ENCODE measurements at places on chromosomes 5 and 9.

GRCh38 chr5:160171666-160172065 lies 52.4 kb upstream of the PWWP2A start:
- DNase-seq: no peak

- no peak for DNase-seq
Observed at GRCh38 chr9:115364991-115365390, 247.0 kb upstream of the TNC start.

GRCh38 chr5:29213475-29213874 lies 1980.0 kb upstream of the CDH6 start:
- no peak for DNase-seq

DNA sequence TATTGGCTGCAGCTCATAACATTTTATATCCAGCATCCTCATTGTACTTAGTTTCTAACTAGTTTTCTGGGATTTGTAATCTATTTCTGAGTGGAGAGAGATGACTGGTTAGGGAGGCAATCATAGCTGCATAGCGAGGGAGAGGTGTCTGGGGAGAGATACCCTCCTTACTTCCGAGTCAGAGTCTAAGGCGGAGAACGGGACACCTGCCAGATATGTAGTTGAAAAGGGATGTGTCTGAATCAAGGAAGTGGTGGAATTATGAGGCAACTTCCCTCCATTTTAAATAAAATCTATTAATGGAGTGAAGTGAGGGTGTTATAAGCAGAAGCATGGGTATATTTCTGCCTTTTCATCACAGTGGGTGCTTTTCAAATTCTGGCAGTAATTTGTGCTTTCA lies 126.5 kb downstream of the MAST4 start:
- DNase-seq: no peak

DNA sequence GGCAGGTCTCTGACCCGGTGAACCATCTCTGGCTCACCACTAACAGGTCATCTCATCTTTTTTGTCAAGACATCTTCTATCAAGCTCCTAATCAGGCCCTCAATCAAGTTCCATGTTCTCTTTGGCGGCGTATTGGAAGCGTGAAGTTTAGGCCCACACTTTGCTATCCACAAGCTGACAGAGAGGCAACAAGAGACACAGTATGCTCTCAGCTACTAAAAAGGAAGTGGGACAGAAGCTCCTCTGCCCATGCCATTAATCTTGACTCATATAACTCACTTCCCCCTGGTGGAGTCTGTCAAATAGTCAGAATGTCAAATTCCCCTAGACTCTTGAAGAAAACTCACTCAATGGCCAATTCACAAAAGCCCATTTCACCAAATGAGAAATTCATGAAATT lies 77.6 kb upstream of the TMC1 start:
- DNase-seq: no peak

GRCh38 chr9:89842267-89842768 lies 237.5 kb downstream of the GADD45G start:
- DNase-seq: no peak

DNA sequence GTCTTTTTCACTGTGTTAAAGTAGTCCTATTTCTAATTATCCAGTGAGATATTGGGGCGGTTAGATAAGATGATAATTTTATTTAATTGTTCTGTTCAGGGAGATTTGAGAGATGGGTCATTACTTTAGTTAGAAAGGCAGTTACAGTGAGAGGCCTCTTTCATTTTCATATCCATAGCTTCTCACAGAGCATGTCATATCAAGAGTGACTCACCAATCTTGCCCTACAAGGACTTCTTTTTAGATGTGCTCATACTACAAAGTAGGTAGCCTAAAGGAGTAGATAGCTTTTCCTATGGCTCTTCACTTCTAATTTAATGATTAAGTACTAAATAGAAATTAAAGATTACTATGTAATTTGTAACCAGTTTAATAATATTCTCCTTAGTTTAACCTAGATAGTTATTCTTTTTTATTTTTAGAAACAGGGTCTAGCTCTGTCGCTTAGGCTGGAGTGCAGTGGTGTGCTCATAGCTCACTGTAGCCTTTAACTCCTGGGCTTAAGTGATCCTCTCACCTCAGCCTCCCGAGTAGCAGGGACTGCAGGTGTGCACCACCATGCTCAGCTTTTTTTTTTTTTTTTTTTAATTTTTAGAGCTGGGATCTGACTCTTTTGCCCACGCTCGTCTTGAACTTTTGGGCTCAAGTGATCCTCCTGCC lies 71.0 kb downstream of the FER start:
- no peak for DNase-seq

GRCh38 chr5:74586856-74587255 lies 53.7 kb downstream of the ENC1 start:
- no peak for DNase-seq

GRCh38 chr5:120454094-120454798 lies 9.9 kb upstream of the PRR16 start:
- DNase-seq: no peak

DNA sequence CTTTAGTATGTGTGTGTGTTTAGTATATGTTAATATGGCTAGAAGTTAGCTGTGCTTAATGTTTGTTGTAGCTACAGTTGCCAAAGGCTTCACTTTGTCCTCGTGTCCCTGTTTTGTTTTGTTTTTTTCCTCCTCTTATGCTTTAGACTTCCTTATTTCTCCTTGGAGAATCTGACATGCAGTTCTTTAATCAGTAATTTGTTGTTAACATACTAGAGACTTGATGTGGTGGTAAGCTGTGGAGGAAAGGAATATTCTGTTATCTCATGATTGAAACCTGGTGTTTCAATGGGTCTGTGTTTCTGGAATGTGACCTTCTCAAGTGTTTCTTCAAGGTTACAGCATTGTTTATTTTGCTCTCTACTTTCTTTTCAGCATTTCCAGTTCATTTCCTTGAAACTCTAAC lies 515.6 kb upstream of the ST8SIA4 start:
- DNase-seq: no peak

DNA sequence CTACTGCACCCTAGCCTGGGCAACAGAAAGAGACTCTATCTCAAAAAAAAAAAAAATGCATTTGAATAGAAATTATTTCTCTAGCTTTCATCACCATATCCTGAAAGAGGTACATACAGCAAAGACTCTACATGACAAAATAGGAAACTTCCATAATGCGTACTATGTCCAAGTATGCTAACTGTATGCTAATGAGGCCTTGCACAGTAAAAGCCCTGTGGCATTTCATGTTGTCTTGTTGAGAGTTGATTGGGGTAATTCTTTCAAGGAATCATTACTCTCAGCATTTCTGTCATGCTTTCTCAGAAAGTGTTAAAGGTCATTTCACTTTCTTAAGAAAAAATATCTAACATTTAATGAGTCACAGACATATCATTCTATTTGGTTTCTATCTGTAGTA lies 393.4 kb downstream of the CTNND2 start:
- DNase-seq: no peak

GRCh38 chr9:72527801-72528195 lies 6.4 kb downstream of the TMC1 start:
- DNase-seq: no peak

GRCh38 chr5:31124026-31124425 lies 69.5 kb upstream of the CDH6 start:
- DNase-seq: no peak

DNA sequence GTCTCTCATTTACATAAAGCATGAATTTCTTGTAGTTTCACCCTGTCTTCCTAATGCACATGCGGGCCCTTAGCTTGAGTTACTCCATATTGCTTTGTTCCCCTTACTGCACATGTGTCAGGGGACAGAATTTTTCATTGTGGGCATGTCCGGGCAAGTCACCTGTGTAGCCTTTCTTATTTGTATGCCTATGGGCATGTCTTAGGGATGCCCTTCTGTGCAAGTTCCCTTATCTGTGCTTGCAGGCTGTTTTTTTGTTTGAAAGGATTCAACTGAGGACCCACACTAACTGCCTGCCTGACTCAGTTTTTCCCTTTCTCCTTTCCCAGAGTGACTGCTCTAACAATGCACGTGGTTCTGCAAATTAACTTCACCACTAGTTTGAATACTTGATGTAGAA lies 161.7 kb downstream of the YTHDC2 start:
- no peak for DNase-seq

GRCh38 chr5:22596404-22596970 lies 256.7 kb downstream of the CDH12 start:
- DNase-seq: no peak

DNA sequence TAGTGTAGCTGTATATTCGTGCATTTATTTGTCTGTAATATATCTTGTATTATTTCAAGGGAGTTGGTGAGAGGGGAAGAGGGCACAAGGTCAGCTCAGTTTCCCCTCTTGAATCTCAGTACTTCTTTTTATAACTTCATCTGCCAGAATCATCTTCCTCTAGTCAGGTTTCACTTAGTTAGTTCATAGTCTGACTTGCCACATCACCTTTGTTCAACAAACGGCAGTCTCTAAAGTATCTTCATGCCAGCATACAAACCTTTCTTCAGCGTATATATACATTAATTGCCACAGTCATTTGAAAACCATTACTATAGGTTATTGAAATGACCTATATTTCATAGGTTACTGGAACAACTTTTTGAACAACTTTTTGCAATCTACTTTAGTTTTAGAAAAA lies 1.6 kb downstream of the ECM2 start:
- no peak for DNase-seq

DNA sequence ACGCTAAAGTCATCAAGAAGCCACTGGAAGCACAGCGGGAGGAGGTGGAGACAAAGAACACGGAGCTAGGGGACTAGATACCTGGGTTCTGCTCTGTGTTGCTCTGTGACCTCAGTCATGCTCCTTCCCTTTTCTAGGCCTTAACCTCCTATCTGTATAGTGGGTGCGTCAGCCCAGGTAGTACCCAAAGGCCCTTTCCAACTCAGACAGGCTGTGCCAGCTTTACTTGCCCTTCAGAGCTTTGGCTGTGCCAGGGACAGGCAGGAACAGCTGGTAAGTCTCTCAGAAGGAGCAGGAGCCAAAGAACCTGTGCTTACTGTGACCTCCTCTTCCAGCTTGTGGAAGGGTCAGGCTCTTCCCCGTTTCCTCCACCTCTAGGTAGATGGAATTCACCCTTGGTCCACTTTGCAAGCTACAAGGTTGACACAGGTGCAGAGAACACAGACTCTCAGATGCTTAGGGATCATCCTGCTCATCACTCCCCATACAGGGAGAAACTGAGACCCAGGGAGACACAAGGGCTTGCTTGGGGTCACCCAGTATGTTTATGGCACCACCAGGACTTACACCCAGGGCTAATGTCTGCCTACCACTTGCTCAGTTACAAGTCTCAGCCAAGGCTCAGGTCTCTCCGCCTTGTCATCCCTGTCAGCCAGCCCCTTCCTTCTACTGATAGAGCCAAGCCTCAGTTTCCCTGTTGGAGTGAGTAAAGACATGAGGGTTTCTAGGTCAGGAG lies 1.7 kb downstream of the CCDC69 start:
- DNase-seq: no peak

DNA sequence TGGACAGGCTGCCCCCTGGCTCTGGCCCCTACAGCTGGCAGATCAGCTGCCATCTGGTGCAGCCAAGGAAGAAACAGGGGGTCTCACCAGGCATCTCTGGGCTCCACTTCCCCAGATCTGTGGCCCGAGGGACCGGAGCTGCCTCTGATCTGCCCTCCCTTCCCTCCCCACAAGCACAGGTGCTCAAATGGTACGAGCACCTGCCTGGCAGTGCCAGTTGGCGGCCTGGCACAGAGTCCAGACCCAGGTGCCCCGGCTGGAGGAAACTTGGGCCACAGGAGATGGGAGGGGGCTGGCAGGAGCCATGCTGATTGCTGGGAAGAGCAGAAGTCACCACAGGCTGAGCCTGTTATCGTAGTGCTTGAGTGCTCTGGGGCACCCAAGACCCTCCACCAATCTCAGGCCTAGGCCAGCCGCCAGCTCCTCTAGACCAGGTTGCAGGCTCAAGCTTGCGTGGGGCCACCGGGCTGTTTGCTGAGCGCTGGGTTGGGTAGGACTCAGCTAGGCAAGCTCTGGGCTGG lies 5.0 kb upstream of the CAMK2A start:
- no peak for DNase-seq

DNA sequence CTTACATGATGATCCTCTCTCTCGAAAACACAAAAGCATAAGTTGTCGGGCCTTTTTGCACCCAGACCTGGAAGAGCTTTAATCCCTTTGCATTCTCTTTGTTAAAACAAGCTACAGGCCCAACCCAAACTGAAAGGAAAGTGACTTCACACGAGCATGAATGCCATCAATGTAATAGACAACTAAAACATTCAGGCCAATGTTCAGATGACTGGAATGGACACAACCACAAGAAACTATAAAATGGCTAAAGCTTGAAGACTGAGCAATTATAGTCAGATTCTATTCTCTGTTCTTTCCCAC lies 45.5 kb downstream of the RFX3 start:
- no peak for DNase-seq

DNA sequence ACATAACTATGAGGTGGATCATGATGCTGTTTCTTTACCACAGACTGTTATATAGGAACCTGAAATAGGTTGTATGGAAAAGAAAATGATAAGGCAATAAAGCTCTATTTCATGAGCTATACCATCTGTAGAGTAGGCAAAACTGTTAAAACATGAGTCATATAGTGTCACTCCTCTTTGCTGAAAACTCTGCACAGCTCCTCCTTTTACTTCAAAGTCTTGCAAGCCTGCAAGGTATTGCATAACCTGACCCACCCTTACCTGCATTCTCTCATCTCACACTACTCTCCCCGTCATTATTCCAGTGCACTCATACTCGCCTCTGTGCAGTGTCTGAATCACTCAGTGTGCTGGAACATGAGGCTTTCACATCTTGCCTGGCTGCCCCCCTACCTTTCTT lies 790.1 kb downstream of the EFNA5 start:
- DNase-seq: no peak

DNA sequence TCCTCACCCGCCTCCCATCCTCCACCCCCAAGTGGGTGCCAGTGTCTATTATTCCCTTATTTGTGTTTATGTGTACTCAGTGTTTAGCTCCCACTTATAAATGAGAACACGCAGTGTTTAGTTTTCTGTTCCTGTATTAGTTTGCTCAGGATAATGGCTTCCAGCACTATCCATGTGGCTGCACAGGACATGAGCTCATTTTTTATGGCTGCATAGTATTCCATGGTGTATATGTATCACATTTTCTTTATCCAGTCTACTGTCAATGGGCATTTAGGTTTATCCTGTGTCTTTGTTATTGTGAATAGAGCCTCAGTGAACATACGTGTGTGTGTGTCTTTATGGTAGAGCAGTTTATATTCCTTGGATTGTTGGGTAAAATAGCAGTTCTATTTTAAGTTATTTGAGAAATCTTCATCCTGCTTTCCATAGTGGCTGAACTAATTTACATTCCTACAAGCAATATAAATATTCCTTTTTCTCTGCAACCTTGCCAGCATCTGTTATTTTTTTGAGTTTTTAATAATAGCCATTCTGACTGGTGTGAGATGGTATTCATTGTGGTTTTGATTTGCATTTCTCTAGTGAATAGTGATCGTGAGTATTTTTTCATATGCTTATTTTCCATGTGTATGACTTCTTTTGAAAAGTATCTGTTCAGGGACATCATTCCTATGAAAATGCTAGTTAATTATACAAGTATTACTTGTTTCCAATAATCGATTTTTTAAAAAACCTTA lies 164.0 kb upstream of the CCDC152 start:
- DNase-seq: no peak

Measured in activated CD8-positive, alpha-beta memory T cell treated with anti-CD3 and anti-CD28 coated beads for 1 hour (primary cell).